ENCODE measurements at places on chromosomes 6 and 20. TPM values are rescaled to one million over a fixed set of nuclear protein-coding genes. Genes with fewer than 3 reads are reported as not detected.

Gene NUP43
- total RNA-seq: 68.1 TPM

Gene CCR6
- total RNA-seq: 0.31 TPM

DNA sequence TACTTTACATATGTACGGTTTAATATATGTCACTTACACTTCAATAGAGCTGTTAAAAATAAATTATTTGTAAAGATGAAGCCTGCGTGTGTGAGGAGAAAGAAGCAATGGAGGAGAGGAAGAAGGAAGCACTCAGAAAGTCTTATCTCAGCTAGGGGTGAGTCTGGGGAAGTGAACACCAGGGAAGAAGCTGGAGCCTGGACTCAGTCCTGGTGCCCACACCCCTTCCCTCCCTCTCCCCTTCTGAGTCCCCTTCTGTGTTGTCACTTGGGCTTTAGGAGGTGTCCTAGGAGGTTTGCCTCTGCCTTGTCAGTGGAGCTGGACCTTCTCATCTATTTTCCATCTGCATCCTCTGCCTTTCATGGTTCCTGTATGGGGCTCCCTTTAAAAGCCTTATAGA, 1.9 kb downstream of the SIRPB2 start:
- H3K4me3 ChIP-seq: no peak overlapping the region
- H3K27ac ChIP-seq: no peak overlapping the region
- no peak for DNase-seq
- H3K27me3 ChIP-seq: peaks cover 27% of the 10 kb centered on the region
- peaks cover 10% of the 10 kb centered on the region for H3K4me1 ChIP-seq

Gene KIAA1755
- total RNA-seq: not detected

Gene TBXT
- total RNA-seq: not detected

DNA sequence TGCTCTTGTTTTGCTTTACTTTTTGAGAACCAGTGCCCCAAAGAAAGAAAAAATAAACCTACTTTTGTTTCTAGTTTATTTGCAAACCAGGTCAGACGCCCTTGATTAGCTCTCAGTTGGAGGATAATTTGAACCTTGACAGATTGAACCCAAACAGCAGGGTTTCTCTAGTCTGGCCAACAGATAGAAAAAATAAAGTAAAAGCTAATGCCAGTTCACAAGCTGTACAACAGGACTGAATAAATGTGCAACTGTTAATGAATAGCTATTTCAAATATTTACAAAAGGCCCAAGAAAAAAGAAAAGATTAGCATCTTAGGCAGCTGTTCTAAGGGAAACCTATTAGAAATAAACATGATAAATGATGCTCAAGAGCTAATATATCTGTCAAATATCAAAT, 331.8 kb downstream of the CDKAL1 start:
- DNase-seq: no peak
- H3K27ac ChIP-seq: no peak overlapping the region
- no peaks in the 10 kb centered on the region for H3K4me1 ChIP-seq
- peaks cover 4% of the 10 kb centered on the region for H3K36me3 ChIP-seq
- no peaks in the 10 kb centered on the region for H3K27me3 ChIP-seq

DNA sequence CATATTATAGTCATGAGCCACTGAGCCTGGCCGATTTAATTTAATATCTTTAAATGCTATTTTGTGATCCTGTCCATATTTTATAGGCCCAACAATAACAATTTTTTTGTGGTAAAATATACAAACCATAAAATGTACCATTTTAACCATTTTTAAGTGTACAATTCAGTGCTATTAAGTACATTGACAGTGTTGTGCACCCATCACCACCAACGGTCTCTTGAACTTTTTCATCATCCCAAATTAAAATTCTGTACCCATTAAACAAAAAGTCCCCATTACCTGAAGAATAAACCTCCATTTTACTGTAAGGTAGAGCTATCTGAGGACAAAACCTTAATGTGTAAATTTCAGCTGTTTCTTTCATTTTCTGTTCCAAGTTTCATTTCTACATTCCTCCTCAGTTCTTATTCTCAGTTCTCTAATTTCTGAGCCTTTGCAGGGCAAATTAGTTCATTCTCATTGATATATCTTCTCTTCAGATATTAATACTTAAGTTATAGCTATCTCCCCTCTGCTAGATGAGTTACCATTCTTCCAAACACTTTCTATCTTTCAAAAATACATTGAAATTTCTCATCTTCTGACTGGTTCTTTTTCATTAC, 10.3 kb downstream of the MTO1 start:
- peaks cover 26% of the 10 kb centered on the region for H3K36me3 ChIP-seq
- no peak for DNase-seq
- H3K27me3 ChIP-seq: no peaks in the 10 kb centered on the region
- peaks cover 18% of the 10 kb centered on the region for H3K4me1 ChIP-seq
- H3K27ac ChIP-seq: peak overlapping the region; percentile 63

Gene TRIM10
- total RNA-seq: 0.25 TPM

- H3K27ac ChIP-seq: no peak overlapping the region
- peaks cover 9% of the 10 kb centered on the region for H3K27me3 ChIP-seq
- no peak overlapping the region for H3K4me3 ChIP-seq
- no peak for DNase-seq
- H3K4me1 ChIP-seq: no peaks in the 10 kb centered on the region
- no peaks in the 10 kb centered on the region for H3K36me3 ChIP-seq
Measured at GRCh38 chr6:8207191-8207868, 105.0 kb upstream of the EEF1E1 start.
